ENCODE measurements at places on chromosomes 2 and 18. TPM values are rescaled to one million over a fixed set of nuclear protein-coding genes. Genes with fewer than 3 reads are reported as not detected.

DNA sequence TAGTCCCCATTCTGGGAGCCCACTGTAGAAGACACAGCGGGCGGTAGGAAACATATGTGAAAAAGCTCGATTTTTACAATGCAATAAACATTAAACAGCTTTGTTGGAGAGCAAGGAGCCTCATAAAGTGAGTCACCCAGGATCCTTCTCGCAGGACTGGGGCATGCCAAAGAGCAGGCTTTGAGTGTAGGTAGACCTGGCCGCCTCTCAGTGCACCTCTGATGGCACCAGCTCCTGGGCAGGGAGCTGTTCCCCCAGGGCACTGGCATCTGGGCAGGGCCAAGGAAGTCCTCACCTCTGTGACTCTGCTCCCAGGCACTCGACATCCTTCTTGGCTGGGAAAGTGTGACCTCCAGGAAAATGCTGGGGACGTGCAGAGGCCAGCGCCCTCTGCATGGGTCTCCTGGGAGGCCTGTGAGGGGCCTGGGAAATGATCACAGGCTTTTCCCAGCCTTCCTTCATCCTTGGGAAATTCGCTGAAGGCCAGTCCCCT, 94.2 kb downstream of the POLR1A start:
- no peak for DNase-seq

GRCh38 chr18:9868857-9869714, 16.7 kb upstream of the TXNDC2 start:
- DNase-seq: no peak

DNA sequence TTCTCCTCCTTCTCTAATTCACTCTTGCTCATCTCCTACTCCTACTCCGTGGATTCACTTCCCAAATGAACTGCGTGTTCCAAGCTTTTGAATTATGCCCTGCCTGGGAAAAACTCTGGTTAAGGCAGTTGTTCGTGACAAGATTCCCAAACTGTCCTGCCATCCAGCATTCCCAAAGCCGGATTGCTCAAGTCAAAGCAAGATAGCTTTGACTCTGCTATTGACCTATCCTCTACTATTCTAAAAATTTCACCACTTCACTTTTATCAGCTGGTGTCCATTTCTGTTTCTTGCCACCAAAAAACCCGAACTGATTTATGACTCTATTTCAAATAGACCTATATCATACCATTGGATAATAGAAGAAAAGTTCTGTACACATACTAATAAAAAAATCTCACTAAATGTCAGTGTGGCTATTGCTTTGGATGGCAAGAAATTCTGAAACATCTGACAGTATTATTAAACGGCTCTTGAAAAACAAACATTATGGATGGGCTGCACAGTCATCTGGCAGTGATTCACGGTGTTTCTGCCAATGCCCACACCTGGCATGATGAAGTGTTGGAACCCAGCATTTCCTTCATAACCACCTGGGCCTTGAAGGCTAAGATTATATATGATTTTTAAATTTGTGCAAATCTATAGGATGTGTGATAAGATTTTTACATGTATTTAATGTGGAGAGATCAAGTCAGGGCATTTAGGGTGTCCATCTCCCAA, 87.4 kb downstream of the NCKAP5 start:
- no peak for DNase-seq

GRCh38 chr18:6731222-6731596, 1.7 kb downstream of the ARHGAP28 start:
- DNase-seq: no peak

DNA sequence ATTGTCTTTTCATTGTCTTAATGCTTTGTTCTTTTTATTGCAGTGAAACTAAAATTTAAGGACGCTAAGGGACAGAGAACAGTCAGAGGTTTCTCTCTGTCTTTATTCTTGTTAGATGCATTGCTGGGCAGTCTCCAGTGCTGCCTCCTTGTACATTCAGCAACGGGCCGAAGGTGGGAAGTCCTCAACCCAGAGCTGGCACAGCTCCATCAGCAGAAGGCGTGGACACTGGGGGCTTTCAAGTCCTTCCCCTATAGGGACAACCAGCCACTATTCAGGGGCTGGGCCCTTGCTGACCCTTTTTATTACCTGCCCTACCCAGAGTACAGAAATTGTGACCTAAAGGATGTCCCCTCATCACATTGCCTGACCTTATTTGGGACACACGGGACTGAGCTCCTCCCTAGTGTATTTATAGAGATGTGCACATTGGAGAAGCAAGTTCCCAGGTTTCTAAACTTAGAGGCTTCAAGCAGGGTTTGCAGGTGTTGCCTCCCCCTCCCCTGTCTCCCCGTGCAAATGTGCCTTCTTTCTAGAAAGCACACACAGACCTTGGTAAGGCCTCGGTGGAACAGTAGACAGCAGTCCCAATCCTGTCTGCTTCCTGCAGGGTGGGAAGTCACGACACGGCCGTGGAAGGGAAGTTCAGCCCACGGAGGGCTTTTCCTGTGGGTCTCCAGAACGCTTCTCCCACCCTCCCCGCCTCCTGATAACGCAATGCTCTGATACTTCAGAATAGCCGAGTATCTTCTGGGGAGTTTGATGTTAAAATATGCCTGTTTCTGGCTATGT, 68.2 kb downstream of the ZCCHC2 start:
- no peak for DNase-seq

DNA sequence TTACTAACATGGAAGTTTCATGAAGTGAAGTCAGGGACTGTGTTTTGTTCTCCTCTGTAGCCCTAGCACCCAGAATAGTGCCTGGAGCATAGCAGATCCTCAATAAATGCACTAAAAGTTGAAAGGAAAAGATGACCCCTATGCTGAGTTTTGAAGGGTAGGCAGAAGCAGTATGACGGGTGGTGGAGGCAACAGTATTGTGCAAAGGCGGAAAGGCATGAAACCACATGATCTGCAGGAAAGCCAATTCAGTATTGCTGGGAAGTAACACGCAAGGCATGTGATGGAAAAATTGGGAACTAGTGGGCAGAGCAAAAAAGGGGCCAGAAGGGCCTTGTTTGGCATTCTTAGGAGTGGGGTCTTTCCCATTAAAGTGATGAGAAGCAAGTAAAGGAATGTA, 23.1 kb downstream of the DTNB start:
- no peak for DNase-seq

GRCh38 chr2:77642339-77642738, 120.2 kb upstream of the LRRTM4 start:
- DNase-seq: no peak

DNA sequence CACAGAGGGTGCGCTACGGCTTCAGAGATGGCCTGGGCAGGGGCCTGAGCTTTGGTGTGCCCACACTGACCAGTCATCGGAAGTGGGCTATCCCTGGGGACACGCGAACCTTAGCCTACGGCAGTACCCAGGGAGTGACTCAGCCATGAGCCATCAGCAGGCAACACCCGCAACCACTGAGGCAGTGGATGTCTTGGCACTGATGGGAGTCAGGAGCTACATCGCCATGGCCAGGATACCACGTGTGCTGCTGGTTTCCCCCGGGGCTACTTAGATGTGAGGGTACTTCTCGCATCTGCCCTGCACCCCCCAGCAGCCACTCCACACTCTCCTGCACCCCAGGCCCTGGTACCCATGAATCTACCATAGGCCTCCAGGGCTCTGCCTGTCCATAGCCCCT, 12.8 kb upstream of the HPCAL1 start:
- DNase-seq: no peak

The CNDP1 gene
- polyA plus RNA-seq: not detected

The HRH4 gene
- not detected for polyA plus RNA-seq
